ENCODE measurements at places on chromosomes 11 and 22. TPM values are rescaled to one million over a fixed set of nuclear protein-coding genes. Genes with fewer than 3 reads are reported as not detected.
A peak's percentile ranks its signal among the peaks of the same experiment; 100 is the strongest.

The TRIM6 gene
- 7.1 TPM for total RNA-seq

GRCh38 chr11:70027451-70027850, 50.7 kb upstream of the ANO1 start:
- no peak for DNase-seq

The TST gene
- 21.5 TPM for total RNA-seq

- no peak for DNase-seq
Measured at GRCh38 chr22:40498420-40499208, 128.2 kb downstream of the SGSM3 start.

GRCh38 chr11:428295-428694, 13.5 kb upstream of the SIGIRR start:
- no peak for DNase-seq

DNA sequence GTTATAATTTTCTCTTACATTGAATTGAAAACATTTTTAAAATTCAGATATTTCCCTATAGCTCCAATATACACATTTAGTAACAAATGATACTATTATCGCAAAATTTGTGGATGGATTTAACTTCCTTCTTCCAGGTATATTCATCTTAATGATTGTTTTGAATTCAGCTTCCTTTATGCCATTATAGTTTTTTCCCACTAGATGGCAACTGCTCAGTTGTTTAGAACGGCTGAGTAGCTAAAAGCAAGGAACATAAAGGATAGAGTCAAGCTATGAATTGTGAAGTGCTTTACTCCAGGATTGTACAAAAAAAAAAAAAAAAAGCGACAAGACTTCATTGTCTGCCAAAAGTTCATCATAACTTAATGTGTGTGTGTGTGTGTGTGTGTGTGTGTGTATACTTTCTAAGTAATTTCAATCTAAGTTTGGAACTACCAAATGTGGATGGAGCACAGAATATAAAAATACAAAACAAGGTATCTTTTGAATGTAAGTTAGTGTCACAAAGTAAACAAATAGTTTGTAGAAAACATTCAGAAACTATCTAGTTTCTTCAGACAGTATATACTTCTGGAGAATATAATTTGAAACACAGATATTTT, 846.4 kb downstream of the DLG2 start:
- DNase-seq = peak; percentile 34

DNA sequence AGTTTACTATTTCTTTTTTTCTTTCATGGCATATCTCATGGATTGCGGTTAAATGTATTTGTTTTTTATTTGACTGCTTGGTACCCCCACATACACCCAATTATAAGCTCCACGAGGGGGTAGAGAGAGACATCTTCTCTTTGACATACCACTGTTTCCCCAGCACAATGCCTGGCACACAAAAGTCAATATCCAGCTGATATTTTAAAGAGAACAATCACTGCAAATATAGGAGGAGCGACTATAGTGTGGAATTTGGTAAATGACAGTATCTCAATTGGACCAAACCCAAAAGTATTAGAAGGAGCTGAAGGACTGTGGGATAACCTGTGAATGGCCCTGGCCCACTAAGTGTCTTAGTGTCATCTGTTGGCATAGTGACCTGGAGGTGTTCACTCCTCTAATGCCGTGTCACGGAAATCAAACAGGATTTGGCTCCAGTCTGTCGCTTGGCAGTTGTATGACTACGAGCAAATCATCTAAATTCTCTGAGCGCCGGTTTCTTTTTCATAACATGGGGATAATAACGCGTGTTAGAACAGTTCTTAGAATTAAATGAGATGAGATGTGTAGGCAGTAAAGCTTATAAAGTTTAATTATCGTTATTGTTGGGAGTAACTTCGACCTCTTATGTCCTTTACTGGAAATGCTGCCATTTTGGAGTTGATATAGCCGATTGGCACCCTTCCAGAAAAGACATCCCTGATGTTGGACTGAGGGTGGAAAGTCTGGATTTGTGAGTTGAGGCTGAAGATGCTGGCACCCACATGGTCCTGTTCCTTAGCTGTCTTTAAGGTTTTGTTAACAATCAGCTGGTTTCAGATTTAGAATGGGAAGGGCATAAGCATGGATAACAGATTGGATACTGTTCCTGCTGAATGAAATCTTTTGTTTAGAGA, 144.5 kb downstream of the DBX1 start:
- no peak for DNase-seq

DNA sequence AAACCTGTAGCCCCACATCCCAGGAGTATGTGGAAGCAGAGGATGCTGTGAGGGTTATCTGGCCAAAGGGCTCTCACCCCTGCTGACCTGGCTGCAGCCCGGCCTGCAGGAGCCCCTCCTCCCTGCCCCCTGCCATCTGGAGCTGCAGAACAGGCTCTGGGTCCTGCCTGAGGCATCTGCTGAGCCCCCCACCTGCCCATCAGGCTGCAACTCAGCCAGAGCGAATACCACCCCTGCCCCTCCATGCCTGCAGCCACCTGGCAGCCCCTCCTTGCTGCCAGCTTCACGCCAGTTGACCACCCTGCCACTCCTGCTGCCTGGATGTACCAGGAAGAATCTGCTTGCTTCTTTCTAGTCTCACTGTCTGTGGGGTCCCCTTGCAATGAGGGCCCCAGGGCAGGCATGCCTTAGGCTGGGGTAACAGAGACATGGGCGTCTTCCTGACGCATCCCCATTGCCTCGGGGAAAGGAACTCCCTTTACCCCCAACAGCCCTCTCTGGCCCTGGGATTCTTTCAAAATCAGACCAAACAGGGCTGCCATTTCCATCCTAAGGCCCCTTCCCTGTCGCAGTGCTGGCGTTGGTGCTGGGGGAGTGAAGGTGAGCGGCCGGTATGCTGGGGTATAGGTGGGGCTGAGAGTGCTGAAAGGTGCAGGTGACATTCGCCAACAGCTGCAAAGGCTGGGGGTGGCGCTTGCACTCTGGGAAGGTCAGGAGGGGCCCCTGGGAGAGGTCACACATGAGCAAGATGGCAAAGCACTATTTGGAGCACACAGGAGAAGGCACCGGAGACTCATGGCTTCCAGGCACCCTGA, 1334.6 kb downstream of the TBC1D22A start:
- DNase-seq = peak; percentile 16

Measured in neural progenitor cell (in vitro differentiated cells).